ENCODE measurements at places on chromosomes 11 and 22.

GRCh38 chr11:76119779-76120178 is 86.5 kb downstream of the WNT11 start:
- no peak for DNase-seq

- no peak for DNase-seq
Measured at GRCh38 chr11:47899801-47900200, 51.7 kb upstream of the NUP160 start.

GRCh38 chr22:50302041-50302541 is 5.4 kb downstream of the PLXNB2 start:
- DNase-seq = no peak

DNA sequence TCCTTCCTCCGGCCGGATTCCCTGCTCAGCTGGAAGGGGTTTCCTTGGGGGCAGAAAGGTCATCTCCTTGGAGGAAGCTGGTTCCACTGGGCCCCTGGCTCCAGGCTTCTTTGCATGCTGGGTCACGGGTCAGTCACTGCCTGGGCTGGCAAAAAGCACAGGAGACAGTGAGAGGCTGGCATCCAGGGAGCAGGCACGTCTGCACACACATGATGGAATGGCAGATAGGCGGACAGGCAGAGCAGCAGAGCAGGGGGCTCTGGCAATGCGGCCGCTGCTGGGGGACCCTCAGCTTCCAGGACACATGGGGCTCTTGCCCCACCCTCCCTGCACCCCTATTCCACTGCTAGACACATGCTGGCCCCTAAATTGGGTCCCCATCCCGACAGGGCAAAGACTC is 40.4 kb downstream of the C11orf58 start:
- DNase-seq = no peak

GRCh38 chr11:34790620-34791019 is 125.6 kb downstream of the APIP start:
- no peak for DNase-seq

DNA sequence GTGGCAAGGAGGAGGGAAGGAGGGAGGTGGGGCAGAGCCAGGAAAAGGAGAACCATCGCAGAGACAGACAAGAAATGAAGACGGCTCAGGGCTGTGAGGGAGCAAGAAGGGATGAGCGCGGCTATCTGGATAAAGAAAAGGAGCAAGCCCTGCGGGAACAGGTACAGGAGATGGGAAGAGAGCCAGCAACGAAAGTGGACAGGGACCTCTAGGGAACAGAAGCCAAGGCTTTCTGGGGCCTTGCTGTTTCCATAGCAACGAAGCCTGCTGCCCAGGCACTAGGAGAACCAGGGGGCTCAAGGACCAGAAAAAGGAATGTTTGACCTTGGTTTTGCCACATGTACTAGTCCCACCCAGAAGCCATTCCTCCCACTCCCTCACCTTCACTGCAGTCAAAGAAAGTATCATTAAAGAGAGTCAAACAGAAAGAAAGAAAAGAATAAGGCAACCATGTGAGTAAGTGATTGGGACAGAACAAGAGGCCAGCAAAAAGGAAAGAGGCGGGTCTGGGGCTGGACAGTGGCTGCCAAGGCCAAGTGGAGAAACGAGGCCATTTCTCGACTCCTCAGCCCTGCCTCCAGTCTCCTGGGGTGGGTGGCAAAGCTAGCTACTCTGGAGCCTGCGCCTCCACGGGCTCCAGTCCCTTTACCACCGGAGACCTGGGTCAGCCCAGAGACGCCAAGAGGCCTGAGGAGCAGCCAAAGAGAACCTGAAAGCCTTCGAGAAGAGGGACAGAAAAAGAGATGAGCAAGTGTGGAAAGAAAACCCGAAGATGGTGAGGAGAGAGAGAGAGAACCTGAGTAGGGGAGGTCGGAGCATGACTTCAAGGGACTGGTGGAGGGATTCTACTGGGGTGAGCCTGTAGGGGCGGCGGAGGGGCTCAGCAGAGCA is 35.1 kb downstream of the NRXN2 start:
- DNase-seq = no peak

- DNase-seq = no peak
Measured at GRCh38 chr11:117419482-117420142, 92.0 kb downstream of the CEP164 start.

DNA sequence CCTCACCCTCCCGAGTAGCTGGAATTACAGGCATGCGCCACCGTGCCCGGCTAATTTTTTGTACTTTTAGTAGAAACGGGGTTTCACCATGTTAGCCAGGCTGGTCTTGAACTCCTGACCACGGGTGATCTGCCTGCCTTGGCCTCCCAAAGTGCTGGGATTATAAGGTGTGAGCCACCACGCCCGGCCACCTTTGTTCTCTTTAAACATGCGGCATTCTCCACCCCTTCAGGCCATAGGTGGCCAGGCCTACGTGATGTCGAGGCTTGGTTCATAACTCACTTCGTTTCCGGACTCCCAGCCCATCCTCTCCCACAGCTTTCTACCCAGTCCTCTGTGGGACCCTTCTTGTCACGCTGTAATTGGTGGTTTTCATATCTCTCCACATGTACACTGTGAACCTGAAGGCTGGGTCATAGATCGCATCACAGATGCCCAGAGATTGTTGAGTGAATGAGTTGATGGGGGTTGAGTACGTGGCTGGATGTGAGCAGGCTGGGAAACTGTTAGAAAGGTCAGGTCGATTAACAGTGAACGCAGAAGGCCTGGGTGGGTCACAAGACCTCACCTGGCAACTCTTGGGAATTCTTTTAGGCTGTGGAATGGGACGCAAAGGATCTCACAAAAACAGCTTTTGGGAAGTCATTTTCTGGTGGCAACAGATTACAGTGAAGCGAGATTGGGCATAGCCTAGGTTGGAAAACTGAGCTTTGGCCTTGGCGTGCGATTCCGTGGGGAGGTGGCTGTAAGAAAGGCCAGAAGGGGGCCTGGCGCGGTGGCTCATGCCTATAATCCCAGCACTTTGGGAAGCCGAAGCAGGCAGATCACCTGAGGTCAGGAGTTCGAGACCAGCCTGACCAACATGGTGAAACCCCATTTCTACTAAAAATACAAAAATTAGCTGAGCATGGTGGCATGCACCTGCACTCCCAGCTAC is 44.5 kb downstream of the ST14 start:
- DNase-seq = no peak

DNA sequence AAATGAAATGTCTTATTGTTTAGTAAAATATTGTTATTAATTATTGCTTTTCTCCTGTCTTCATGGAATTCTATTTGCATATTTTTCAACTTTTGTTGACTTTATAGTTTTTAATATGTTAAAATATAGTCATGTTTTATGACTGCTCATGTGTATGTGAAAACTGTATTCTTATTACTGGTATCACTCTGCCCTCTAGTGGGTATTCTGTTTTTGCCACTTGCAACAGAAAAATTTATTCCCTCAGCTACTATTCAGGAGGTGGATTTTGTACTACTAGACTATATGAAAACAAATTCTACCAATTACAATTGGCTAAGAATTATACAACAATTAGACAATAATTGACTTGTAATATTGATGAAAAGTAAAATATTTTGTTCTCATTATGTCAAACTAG is 45.0 kb downstream of the OR4C6 start:
- no peak for DNase-seq

- DNase-seq = no peak
Measured at GRCh38 chr11:90700789-90701439, 478.1 kb upstream of the CHORDC1 start.

DNA sequence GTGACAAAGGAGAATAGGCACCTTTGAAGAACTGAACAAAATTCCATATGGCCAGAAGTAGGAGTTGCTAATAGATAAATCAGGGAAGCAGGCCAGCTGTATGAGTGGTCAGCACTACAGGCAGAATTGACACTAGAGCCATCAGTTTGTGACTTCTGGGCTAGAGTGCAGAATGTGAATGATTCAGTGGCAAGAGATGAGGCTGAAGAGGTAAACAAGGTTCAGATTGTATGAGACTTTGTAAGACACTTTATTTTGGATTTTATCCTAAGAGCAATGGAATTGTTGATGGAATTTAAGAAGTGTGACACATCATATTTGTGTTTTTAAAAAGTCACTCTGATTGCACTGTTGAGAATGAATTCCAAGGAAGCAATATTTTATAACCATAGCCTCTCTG is 12.9 kb downstream of the BIRC3 start:
- no peak for DNase-seq

DNA sequence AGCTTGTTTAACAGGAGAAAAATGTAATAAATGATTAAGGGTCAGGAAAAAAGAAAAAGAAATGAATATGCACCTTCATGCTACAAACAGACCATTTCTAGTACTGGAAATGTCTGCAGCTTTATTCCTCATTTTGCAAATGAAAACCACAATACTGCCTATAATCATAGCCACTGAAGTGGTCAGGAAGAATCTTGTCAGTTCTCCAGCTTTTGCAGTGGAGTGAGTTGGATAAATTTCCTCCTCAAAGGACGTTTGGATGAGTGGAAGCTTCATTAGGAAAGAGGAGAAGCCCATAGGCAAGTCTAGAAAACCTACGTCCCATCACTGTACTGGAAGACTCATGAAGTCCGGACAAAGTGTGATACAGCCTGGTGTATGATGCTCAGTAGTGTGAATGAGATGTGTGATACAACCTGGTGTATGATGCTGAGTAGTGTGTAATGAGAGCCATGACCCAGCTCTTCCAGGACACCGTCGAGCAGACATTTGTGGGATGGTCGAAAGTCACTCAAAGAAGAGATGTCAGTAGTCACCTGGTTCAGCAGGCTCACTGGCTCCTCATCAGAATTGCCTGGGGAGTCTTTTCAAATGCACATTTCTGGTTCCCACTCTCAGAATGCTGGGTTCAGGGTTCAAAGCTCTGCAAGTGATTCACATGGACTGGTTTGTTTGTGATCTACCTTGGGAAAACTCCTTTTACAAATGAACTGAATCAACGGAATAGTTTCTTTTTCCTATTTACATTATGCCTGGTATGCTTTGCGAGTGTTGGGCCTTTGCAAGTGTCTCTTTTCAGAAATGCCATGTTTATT is 101.3 kb downstream of the PDHX start:
- DNase-seq = no peak

GRCh38 chr22:37933711-37934376 is 19.6 kb downstream of the C22orf23 start:
- DNase-seq = peak; percentile 73

- DNase-seq = no peak
Measured at GRCh38 chr22:20771918-20772625, 1.8 kb upstream of the SERPIND1 start.

DNA sequence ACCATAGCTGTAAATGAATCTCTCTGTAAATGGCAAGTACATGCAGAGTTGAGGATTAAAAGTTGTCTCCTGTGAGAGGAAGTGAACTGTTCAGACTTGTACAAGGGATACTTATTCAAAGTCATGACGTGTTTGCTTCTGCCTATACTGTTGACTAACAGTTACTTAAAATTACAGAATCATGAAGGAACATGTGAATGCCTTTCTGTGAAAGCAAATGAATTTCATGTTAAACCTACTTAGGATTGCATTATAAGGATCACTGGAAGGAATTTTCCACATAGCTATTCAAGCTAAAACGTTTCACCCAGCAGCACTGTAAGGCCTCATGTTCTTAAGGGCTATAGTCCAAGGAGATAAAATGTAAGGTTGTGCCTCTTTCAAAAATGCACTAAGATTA is 93.4 kb upstream of the BIRC3 start:
- DNase-seq = no peak

GRCh38 chr11:46285594-46286033 is 8.2 kb downstream of the CREB3L1 start:
- no peak for DNase-seq

DNA sequence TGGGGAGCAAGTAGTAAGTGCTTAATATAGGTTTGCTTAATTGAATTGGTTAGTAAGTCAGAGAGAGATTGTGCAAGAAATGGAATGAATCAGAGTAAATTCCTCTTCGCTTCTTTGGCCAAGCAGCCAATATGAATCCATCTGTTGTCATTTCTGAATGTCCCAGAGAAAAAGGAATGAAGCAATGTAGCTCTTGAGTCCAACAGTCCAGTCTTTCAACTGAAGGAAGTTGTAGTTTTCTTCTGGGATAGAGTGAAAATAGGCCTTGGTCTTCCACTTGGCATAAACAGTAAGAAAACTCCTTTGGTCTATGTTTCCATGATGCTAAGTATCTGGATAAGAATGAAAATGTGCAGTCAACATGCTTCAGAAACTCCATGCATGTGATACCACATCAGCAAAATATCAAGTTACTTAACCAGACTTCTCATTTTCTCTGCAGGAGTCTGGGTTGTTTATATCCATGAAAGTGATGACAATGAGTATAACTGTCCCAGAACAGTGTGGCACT is 1.8 kb upstream of the FIBIN start:
- DNase-seq = no peak

GRCh38 chr11:58788355-58789023 is 56.0 kb downstream of the GLYATL2 start:
- DNase-seq = no peak

GRCh38 chr11:8964324-8965320 is at the start of gene TMEM9B:
TMEM9B (minus strand) TSS chr11:8964442; CDS start chr11:8964313, 129 bp downstream.
- DNase-seq = peak; percentile 62

DNA sequence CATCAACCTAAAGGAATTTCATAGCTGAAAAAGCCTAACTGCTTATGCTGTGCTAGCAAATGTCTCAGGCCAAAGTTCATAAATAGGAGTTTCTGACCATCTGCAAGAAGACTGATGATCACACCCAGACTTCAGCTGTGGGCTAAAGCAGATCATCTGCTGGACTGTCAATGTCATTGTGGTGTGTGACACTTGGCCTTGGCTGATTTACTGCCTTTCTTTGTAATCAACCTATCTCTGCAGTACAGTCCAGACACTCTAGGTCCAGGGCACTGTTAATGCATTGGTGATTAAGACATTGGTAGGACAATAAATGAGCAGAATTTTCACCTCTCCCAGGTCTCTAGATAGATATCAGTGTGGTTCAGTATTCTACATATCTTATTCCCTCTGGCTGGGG is 40.3 kb upstream of the SMCO4 start:
- no peak for DNase-seq

All from activated CD4-positive, alpha-beta T cell treated with anti-CD3 and anti-CD28 coated beads, Interleukin-2, amount 50 U/mL, for 24 hours (primary cell).